ENCODE measurements at places on chromosomes 4 and X. TPM values are rescaled to one million over a fixed set of nuclear protein-coding genes. Genes with fewer than 3 reads are reported as not detected.

- DNase-seq = peak; percentile 40
Measured at GRCh38 chrX:119067023-119067739, 5.6 kb upstream of the CT47C1 start.

DNA sequence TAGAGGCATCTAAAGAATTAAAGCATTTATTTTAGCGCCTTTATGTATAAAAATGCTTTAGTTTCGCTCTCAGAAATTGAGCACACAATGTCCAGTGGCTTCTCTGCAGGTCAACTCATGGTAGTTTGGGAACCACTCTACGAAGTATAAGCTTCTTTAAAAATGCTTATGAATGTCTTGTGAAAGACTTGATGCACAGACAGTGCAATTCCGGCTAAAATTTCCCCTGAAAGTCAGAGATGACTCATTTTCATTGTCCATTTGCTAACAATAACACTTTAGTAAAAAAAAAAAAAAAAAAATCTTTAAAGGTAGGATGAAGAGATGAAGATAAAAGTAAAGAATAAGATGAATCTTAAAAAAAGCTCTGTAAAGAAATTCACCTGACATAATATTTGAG is 117.2 kb downstream of the PDHA2 start:
- no peak for DNase-seq

DNA sequence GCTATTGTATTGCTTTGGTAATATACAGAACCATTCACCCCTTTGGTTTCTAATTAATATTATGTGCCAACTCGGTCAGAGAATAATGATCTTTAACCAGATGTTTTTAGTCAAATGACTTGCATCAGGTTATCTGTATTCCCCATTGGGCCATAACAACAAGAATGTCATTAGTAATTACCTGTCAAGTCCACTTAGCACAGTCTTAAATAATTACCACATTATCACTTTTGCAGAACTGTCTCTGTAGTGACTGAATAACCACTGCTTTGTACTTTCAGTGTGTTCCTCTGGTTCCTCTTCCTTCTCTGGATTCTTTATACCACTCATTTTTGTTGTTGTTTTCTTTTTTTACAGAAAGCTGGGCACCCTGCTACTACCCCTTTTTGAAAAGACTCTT is 257.7 kb upstream of the SPOCK3 start:
- no peak for DNase-seq

- peak; percentile 17 for DNase-seq
Measured at GRCh38 chr4:59535541-59535940, 1664.6 kb upstream of the ADGRL3 start.

Gene CLIC2
- 0.05 TPM for total RNA-seq

GRCh38 chr4:128582427-128582870 is 227.1 kb upstream of the JADE1 start:
- DNase-seq = no peak

Gene MCF2
- 0.91 TPM for total RNA-seq

GRCh38 chr4:162038112-162038511 is 125.7 kb downstream of the FSTL5 start:
- DNase-seq = no peak

GRCh38 chr4:110920990-110921389 is 298.1 kb upstream of the PITX2 start:
- no peak for DNase-seq

DNA sequence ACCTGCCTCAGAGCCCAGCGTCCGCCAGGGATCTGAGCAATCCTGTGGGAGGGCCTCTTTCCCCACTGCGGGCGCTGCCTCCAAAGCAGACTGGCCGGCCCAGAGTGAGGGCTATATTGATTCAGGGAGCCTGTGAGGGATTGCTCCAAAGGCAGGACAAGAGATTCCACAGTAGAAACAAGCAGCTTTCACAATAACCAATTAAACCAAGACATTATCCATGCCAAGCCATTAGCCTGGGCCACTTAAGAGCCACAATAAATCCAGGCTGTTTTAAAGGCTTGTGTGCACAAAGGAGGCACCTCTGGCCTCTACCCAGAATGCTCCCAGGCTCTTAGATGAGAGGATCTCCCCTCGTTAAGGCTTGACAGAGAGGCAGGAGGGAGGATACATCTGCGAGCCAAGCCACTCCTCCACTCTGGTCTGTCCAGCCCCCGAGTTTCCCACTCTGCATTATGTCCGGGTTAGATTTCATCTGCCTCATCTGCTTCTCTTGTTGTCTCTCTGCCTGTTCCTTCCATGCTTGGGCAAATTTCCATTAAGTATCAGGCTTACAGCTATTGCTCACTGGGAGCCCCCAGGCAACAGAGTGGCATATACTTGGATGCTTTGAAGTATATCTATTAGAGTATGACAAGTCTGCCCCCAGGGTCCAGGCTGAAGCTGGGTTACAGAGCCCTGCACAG is 357.9 kb downstream of the UNC5C start:
- DNase-seq = peak; percentile 23

GRCh38 chr4:23233596-23233995 is 540.9 kb downstream of the GBA3 start:
- DNase-seq = no peak

GRCh38 chrX:135914404-135914803 is 20.9 kb downstream of the SAGE1 start:
- DNase-seq = no peak

Gene SMR3B
- not detected for total RNA-seq

DNA sequence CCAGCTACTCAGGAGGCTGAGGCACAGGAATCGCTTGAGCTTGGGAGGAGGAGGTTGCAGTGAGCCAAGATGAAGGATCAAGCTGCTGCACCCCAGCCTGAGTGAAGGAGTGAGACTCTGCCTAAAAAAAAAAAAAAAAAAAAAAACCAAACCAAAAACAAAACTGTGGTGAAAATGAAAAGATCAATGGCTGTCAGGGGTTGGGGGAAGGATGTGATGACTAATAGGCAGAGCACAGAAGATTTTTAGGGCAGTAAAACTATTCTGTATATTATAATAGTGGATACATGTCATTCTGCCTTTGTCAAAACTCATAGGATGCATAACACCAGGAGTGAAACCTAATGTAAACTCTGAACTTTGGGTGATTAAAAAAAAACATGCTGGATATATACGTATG is 69.9 kb upstream of the ELOVL6 start:
- no peak for DNase-seq

- DNase-seq = peak; percentile 67
Measured at GRCh38 chr4:128573781-128574508, 235.6 kb upstream of the JADE1 start.

- peak; percentile 28 for DNase-seq
Measured at GRCh38 chr4:21948347-21949072, at the start of gene KCNIP4. Gene KCNIP4, minus strand, starts transcription at chr4:21948772.

GRCh38 chrX:71619986-71620385 is 1.7 kb upstream of the CXCR3 start:
- no peak for DNase-seq

GRCh38 chr4:5882947-5883346 is 9.9 kb downstream of the CRMP1 start:
- DNase-seq = no peak

DNA sequence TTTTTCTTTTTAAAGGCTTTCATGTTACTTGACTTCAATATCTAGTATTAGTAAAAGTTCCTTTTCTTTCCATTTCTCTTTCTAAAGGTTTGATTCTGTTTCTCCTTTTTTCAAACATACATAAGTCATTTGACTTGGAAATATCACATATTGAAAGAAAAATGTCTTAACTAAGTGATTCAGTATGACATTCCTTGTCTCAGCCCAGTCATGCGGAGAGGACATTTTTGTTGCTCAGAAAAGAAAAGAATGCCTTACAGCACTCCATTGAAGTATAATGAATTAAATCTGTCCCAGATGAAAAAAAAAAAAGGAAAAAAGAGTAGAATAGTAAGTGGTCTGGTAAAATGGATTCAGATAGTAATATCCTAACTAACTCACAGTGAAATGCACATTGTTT is 466.1 kb downstream of the ADGRL3 start:
- no peak for DNase-seq

- no peak for DNase-seq
Measured at GRCh38 chr4:137495578-137495977, 36.7 kb downstream of the PCDH18 start.

- no peak for DNase-seq
Measured at GRCh38 chrX:152259150-152259549, 120.8 kb upstream of the MAGEA10 start.

Gene ANOS1
- total RNA-seq = 0.08 TPM

DNA sequence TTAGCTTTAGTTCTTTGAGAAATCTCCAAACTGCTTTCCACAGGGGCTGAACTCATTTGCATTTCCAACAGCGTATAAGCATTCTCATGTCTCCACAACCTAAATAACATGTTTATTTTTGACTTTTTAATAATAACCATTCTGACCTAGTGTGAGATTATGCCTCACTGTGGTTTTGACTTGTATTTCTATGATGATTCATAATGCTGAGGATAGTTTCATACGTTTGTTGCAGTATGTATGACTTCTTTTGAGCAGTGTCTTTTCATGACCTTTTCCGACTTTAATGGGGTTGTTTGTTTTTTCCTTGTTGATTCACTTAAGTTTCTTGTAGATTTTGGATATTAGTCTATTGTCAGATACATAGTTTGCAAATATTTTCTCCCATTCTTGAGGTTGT is 1833.0 kb upstream of the PCDH10 start:
- DNase-seq = no peak

DNA sequence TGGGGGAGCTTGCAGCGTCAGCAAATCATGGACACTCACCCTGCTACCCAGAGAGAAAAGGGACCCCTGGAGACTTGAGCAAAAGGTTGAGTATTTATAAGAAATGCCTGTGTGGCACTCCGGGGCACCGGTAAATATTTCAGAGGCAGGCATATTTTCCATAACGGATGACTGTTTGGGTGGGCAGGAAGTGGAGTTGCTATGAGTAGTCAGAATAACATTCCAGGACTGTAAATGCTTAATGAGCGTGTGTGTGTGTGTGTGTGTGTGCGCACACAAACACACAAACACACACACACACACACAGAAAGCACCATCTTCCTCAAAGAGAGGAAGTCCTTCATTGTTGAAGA is 74.6 kb downstream of the MXRA5 start:
- peak; percentile 49 for DNase-seq

- no peak for DNase-seq
Measured at GRCh38 chrX:790041-790506, 159.5 kb downstream of the SHOX start.

Gene PTPN13
- 0.05 TPM for total RNA-seq

GRCh38 chr4:41125558-41126311 is 88.6 kb downstream of the APBB2 start:
- DNase-seq = peak; percentile 28

DNA sequence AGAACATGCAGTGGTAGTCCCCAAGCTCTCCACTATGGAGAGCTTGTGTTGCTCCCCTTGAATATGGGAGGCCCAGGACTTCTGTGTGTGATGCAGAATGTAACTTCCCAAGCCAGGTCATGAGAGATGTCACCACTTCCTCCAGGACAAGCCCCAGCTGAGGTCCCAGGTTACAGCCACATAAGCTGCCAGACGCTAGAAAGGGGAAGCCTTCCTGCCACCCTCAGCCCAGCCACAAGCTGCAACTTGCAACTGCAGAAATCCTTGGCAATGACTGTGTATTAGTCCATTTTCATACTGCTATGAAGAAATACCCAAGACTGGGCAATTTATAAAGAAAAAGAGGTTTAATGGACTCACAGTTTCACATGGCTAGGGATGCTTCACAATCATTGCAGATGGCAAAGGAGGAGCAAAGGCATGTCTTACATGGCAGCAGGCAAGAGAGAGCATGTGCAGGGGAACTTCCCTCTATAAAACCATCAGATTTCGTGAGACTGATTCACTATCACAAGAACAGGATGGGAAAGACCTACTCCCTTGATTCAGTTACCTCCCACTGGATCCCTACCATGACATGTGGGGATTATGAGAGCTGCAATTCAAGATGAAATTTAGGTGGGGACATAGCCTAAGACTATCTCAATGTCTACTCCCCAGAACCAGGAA is 91.5 kb upstream of the DHX15 start:
- no peak for DNase-seq

- DNase-seq = no peak
Measured at GRCh38 chrX:44422631-44423030, 79.2 kb upstream of the EFHC2 start.

GRCh38 chr4:152117520-152117919 is 356.7 kb upstream of the GATB start:
- no peak for DNase-seq

DNA sequence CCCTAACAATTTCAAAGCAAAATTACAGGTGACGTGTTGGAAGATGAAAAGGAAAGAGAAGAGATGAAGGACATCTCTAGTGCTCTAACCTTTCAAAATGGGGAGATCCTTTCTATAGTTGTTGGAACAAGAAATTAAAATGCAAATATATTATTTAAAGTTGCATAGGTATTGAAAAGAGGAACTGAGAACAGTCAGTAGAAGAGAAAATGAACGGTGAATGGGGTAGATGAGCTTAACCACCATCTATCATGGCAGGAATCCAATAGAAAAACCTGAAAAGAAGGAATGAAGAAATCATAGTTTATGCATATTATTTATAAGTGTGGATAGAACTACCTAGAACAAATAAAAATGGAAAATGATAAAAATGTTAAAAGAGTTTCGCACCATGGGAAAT is 42.0 kb downstream of the ANXA5 start:
- DNase-seq = no peak

Gene F8A2
- not detected for total RNA-seq

Gene ASB12
- total RNA-seq = 0.83 TPM

Gene TMEM47
- total RNA-seq = 69.2 TPM

DNA sequence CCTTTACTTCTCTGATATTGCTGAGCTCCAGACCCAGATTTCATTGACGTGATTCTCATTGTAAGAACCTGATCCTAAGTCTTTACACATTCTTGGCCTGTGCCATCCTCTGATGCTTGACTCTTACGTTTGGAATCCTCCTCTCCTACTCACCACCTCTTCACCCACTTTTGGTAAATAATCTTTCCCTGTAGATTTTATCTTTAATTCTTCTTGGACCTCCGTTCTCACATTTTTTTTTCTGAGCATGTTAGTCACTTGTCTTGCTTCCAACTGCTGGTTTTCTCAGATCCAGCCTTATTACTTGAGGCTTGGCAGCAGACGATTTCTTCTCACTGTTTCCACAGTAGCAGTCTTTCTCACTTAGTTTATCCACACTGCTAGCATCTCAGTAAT is 12.4 kb upstream of the SH3RF1 start:
- peak; percentile 22 for DNase-seq

GRCh38 chr4:108742451-108743420 is 20.1 kb downstream of the ETNPPL start:
- DNase-seq = no peak

Gene PABPC5
- total RNA-seq = 4.7 TPM

Gene SHISA3
- total RNA-seq = not detected

DNA sequence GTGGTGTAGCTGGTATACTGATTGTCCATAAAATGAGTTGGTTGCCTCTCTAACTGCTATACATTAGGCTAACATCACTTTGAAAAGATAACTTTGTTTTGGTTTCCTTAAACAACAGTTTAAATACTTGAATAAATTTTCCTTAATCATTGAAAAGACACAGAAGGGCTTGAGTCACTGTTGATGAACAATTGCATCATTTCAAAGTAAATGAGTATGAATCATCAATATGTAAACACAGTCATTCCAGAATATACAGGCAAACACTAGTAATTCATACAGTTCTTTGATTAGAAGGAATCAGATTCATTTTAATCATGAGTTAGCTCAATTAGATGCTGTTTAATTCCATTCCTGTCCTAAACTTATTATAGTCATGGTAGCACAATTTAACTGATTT is 160.6 kb downstream of the AFF2 start:
- DNase-seq = no peak

Measured in myocyte (in vitro differentiated cells).